Umbilical cord (tissue), 2 donors: ENCODE measurements at places on chromosomes 3 and 15.

GRCh38 chr3:57855281-57855680, 99.2 kb downstream of the SLMAP start:
- DNase-seq = no peak

DNA sequence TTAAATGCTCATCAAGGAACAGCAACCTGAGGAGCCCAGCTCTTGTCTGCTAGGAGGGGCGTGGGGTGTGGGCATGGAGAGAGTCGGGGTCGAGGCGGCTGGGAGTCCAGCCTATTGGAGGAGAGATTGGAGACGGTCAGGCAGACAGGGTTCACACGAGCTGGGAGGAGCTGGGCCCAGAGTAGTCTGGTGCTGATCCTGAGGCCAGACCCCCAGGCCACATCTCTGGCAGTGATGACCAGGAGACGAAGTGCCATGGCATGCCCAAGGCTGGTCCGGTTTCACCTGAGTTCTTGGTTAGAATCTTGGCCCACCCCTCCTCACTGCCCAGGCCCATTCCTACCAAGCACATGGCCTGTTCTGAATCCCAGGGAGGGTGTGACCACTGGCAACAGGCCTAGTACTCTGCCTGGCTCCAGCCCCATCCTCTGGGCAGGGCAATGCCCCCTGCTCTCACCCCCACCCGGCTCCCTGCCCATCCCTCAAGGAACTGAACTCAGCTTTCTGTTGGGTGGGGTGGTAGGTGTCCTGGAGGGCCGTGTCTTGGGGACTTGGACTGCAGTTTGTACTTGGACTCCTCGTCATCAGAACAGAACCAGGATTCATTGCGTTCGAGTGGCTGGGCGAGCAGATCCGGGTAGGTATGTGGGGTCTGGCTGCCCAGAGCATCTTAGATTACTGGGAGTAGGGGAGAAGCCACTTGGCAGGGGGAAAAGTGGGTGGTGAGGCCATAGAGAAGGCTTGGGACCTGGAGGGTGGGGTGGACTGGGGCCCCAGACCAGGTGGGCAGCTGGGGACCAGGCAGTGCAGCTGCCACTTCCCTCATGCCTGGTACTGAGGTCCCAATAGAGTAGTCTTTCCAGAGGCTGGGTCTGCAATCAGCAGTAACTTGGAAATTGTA, 20.8 kb downstream of the SLC28A1 start:
- no peak for DNase-seq

DNA sequence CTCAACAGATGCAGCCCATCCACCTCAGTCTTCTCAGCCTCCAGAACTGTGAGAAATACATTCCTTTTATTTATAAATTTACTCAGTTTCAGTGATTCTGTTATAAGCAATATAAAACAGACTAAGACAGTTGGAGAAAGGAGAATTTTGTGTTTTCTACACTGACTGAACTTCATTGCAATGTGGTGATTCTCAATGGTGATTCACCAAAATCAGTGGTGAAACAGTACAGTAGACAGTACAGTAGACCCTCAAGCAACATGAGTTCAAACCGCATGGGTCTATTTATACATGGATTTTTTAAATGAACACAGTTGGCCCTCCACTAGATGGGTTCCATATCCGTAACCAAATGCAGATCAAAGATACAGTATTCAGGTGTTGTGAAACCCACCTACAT, 403.1 kb upstream of the TGFBR2 start:
- no peak for DNase-seq

GRCh38 chr3:141271279-141272030, 39.8 kb downstream of the PXYLP1 start:
- no peak for DNase-seq

DNA sequence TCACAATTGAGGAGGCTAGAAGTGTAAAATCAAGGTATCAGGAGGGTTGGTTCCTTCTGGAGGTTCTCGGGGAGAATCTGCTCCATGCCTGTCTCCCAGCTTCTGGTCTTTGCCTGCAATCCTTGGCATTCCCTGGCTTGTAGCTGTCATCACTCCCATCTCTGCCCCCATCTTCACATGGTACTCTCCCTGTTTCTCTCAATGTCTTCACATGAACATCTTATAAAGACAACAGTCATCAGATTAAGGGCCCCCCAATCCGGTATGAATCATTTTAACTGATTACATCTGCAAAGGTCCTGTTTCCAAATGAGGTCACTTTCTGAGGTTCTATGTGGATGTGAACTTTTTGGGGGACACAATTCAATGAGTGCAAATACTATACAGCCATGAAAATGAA, 113.0 kb upstream of the GALNT15 start:
- no peak for DNase-seq
